ENCODE measurements at places on chromosomes 1 and 21. TPM values are rescaled to one million over a fixed set of nuclear protein-coding genes. Genes with fewer than 3 reads are reported as not detected.

HSPB7 gene
- 22.8 TPM for total RNA-seq

FAM72B gene
- total RNA-seq: 1.0 TPM

PYHIN1 gene
- total RNA-seq: 5.6 TPM

CSMD2 gene
- total RNA-seq: not detected

SPATC1L gene
- total RNA-seq: 10.0 TPM

SELP gene
- 6.8 TPM for total RNA-seq

MTOR gene
- 22.9 TPM for total RNA-seq

ERG gene
- total RNA-seq: 10.4 TPM

VASH2 gene
- total RNA-seq: under 0.01 TPM

IFNGR2 gene
- 63.0 TPM for total RNA-seq

TMEM240 gene
- total RNA-seq: 16.3 TPM

SPAG17 gene
- 7.7 TPM for total RNA-seq

FCGR2B gene
- total RNA-seq: 14.1 TPM

FAM72A gene
- total RNA-seq: not detected

Data from uterus (tissue), 4 donors.